ENCODE measurements at places on chromosomes 4 and X. TPM values are rescaled to one million over a fixed set of nuclear protein-coding genes. Genes with fewer than 3 reads are reported as not detected.

Gene TMEM150C
- 21.2 TPM for total RNA-seq

Gene ELF4
- 4.1 TPM for total RNA-seq

Gene NIPAL1
- 0.63 TPM for total RNA-seq

Gene ETDA
- not detected for total RNA-seq

Gene FGG
- total RNA-seq = not detected

Gene MAGEB6
- total RNA-seq = not detected

Gene GAGE1
- not detected for total RNA-seq

Gene CRMP1
- total RNA-seq = 0.37 TPM

Gene STATH
- not detected for total RNA-seq

Gene DRD5
- 0.24 TPM for total RNA-seq

Gene HEPH
- total RNA-seq = 61.5 TPM

Gene SNX12
- total RNA-seq = 30.8 TPM

Gene ARAP2
- 10.1 TPM for total RNA-seq

Gene ZNF630
- 2.7 TPM for total RNA-seq

DNA sequence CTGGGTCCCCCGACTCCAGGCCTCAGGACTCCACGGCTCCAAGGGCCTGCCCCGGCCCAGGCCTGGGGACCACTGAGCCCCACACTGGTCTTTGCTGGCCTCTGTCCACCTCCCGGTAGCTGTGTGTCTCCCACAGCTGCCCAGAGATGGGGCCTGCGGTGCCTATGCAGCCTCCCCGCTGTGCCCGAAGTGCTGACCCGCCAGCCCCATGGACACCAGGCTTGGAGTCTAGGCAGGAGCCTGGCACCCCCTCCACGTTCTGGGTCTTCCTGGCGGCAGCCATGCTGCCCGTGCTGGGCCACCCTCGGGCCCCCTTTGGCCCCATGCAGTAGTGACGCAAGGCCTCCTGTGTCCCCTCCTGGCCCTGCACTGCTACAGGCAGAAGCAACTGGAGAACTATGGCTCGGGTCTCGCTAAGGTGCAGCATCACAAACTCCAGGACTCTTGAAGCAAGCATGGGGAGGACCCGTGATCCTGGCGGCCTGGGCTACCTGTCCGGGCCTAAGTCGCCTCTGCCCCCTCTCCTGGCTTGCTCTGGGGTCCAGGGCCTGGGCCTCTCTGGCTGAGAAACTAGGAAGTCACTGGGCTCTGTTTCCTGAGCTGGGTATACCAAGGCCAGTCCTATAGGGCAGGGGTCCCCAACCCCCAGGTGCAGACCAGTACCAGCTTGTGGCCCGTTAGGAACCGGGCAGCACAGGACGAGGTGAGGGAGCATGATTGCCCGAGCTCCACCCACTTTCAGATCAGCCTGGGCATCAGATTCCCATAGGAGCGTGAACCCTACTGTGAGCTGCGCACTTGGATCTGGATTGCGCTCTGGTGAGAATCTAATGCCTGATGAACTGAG lies 917 bp downstream of the MYL5 start:
- no peak for DNase-seq

- peak; percentile 26 for DNase-seq
Measured at GRCh38 chr4:183332447-183332846, 10.2 kb upstream of the CLDN24 start.

GRCh38 chr4:176443117-176443516 lies 123.4 kb downstream of the SPCS3 start:
- no peak for DNase-seq

DNA sequence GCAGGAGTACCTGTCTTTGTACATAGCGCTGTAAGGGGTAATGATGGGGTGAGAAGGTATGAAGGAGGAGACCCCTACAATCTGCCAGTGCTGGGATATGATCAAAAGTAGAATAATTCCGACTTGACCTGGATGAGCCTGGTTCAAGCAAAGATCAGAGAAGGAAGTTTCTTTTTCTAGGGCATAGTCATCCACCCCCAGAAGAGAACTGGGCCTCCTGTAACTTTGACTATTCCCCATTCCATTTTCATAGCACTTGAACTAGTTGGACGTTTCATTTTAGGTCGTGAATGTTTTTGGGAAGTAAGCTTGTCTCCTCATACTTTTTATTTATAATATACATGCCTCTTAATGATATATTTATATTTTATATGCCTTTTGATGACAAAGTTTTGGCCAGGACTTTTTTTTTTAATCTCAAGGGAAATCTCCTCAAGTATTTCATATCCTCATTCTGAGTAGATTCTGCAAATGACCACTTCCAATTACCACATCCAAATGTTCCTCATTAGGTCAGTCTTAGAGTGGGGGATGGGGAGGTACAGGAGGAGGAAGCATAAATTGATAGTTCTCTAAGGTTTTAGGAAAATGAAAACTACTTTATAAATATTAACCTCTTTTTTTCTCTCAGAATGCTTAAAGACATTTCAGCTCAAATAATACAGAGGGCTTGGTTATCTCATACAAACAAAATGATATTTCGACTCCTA lies 3.5 kb downstream of the CXorf58 start:
- no peak for DNase-seq

DNA sequence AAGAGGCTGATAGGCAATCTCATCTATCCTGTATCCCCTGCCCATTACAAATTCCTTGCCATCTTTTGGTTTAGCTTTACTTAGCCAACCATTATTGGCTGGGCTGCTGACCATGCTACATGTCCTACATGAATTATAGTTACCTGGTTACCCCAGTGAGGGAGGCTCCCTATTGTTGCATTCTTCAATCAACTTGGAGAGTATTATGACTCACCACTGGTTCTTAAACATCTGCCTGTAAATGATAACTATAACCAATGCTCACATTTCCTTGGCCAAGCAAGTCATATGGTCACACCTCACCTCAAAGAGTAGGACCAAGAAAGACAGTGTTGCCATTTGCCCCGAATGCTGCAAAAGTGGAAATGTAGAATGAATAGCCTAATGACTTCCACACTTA lies 297.6 kb downstream of the IL15 start:
- DNase-seq = no peak

GRCh38 chrX:111560801-111561200 lies 49.4 kb downstream of the SERTM2 start:
- DNase-seq = no peak

DNA sequence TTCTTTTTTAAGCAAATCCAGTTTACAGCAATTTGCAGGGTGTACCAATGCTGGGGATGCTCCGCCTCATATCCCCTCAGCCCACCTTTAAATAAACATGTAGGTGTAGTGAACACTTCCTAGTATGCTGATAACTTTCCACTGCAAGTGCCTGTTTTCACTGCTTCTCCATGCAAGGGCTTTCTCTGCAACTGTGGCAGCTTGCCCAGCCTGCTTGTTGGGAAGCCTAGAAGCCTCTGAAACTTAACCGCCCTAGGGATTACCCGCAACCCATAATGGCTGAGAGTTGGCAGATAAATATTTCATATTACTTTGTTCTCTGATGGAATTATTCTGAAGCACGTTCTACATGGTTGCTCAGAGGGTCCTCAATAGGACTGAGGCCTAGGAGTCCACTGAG lies 253.7 kb upstream of the DDX53 start:
- no peak for DNase-seq

DNA sequence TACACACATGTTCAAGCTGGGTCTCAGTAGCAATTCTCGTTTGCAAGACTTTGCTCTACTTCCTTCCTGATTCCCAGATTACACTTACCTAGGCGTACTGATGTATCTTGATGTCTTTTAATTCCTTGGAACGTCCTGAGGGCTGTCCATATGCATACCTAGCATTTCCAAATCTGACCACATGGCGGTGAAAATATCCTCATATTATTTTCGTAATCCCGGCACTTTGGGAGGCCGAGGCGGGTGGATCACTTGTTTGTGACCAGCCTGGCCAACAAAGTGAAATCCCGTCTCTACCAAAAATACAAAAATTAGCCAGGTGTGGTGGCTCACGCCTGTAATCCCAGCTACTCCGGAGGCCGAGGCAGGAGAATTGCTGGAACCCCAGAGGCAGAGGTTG lies 1786.3 kb upstream of the TENM3 start:
- no peak for DNase-seq

DNA sequence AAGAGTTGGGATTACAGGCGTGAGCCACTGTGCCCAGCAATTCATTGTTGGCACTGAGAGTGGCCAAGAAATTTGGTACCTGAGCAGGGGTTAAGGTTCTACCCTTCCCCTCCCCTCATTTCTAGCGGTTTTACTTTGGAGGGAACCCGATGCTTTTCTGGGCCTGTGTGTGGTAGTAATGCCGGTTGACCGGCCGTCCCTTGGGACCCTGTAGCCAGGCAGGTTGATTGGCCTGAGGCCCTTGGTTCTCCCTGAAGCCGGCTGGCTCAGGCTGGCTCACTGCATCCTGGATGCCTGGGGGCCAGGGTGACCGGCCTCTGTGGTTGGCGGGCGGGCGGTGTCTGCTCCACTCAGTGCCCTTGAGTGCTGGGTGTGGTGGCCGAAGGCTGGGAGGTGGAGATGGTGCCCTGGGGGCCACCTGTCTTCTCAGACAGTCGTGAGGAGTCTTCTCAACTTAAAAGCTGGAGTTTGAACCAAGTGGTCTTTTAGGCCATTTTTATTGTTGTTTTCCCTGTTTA lies 45.6 kb downstream of the RGS12 start:
- DNase-seq = peak; percentile 36

DNA sequence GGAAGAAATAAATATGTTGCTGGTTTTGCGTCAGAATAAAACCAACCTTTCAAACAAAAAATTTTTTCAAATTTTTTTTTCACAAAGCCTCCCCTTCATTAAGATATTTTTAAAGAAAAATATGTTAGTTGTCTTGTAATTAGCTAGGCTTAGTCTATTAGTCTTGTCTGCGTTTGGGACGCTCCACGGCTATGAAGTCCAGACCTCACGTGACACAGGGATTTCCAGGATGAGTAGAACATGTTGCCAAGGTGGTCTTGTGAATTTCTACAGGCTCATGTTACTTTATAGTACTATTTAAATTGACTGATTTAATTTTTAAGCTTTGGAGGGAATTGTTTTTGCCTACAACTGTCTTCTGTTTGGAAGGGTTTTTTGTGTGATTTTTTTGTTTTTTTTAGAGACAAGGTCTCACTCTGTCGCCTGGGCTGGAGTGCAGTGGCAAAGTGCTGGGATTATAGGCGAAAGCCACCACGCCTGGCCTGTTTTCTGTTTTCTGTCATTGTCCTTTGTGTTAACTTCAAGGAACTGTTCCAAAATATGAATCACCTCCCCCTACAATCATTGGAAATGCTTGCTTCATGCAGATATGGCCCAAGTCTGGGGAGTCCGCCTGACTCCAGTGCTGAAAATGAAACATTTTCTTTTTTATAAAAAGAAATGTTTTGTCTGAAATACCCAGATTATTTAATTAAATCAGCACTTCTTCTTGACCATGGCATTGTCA lies 26.2 kb downstream of the TMEM144 start:
- DNase-seq = no peak

- no peak for DNase-seq
Measured at GRCh38 chrX:124346117-124346876, at the start of gene SH2D1A. SH2D1A (plus strand) TSS chrX:124346563; CDS start chrX:124346643, 80 bp downstream.

DNA sequence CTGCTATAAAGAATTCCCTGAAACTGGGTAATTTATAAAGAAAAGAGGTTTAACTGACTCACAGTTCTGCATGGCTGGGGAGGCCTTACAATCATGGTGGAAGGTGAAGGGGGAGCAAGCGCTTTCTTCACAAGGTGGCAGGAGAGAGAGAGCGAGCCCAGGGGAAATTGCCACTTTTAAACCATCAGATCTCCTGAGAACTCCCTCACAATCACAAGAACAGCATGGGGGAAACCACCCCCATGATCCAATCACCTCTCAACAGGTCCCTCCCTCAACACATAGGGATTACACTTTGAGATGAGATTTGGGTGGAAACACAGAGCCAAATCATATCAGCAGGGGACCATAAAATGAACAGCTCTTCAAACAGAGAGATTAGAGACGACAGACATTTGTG lies 198.6 kb downstream of the MAGEB5 start:
- no peak for DNase-seq

- no peak for DNase-seq
Measured at GRCh38 chr4:2852481-2852921, 8.9 kb downstream of the ADD1 start.

DNA sequence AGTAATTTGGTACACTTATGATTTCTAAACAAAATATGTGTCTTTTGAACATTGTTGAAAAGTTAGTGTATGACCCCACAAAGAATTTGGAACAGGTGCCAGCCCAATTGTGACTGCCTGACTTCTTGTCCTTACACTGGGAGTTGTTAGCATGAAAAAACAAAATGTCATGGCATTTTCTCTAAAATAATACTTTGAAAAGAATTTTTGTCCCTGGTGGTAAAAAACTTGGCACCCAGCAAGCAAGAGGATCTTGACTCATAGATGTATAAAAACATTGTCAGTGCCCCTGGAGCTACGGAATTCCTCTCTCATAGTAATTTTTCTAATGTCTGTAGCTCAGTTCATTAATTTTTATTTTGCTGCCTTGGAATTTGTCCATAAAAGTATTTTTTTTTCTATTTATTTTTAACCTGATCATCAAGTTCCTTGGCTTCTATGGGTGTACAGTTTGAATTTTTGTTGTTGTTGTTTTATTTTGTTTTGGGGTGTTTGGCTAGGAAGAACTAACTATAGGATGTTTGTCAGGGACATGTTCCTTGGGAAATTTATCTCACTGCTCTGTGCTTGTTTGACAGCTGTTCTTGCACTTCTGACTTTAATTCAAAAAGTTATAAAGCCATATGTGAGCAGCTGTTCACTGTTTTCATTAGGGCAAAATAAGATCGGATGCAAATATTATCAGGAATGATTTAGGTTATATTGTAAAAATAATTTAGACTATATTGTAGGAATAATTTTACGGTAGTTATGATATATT lies 95.4 kb upstream of the NUDT6 start:
- no peak for DNase-seq

GRCh38 chr4:77745792-77746191 lies 73.4 kb downstream of the CNOT6L start:
- DNase-seq = no peak

DNA sequence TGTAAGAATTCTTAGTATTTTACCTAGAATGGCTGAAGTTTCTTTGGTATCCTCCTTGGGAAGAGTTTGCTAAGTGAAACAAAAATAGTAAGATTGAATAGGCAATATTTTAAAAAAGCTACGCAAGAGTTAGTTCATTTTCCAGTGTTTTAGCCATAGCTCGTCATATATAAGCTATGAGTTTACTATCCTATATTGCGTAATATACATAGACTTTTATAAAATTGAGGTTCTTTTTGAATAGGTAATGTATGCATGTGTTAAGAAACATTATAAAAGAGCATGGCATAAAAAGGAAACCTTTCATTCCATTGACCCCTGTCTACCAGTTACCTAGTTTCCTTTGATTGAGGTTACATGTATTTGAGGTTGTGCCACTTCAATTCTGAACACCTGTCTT lies 67.0 kb downstream of the DACH2 start:
- no peak for DNase-seq

- DNase-seq = no peak
Measured at GRCh38 chrX:2242326-2242725, 258.4 kb downstream of the DHRSX start.

DNA sequence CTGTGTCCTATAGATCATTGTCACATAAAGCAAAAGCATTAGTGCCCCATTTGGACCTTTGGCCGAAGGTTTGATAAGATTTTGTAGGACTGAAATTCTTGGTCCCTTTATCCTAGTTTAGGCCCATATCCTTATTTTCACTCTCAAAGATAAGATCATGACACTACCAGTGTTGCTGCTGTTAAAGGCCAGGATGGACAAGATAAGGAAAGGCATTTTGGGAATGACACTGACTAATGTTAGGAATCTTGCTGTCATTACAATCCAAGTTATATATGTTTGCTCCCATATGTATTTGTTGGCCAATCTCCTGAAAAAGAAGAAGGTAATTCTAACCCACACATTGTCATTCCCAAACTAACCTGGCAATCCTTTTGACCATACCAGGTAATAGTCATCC lies 101.3 kb upstream of the VAMP7 start:
- DNase-seq = no peak

- no peak for DNase-seq
Measured at GRCh38 chr4:41559940-41560516, 22.1 kb downstream of the LIMCH1 start.
